NCI-H187 (cell line): ENCODE measurements at places on chromosomes 7 and 10.

DNA sequence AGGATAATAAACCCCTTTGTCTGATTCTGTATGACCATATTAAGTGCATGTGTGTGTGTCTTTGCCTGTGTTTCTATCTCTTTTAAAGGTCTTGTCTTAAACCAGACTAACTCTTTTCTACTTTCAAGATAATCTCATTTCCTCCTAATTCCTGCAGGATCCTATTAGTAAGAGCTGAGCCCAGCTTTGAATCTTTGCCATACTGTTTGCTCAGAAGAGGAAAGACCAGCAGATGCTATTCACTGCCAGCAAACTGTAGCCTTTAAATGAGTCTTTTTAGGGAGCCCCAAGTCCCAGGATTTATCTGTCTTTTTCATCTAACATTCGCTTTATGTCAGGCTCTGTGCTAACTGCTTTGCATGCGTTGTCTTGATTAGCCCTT is 2.9 kb downstream of the GPR158 start:
- no peak for DNase-seq

- no peak for DNase-seq
Observed at GRCh38 chr7:7264306-7265040, 82.1 kb downstream of the C1GALT1 start.

DNA sequence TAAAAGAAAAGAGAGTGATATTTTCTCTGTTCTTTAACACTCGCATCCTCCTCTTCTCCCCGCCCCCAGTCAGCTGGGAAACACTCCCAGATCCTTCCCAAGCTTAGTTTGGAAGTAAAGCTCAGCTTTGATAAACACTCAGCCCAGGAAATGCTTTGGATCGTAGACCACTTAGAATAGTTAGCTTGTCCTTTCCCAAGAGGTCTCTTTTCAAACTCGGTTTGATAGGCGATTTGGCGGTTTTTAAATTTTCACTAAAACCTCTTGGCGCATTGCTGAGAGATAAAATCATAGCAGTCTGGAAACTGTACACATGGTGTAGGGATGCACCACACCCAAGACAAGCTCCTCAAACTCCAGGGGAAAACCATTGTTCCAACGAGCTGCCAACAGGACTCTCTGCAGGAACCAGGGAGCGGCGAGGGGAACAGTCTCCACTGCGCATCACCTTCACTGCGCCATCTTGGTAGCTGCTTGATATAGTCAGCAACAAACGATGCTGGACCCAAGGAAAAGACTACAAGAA is 22.3 kb downstream of the SMURF1 start:
- DNase-seq, result no peak

DNA sequence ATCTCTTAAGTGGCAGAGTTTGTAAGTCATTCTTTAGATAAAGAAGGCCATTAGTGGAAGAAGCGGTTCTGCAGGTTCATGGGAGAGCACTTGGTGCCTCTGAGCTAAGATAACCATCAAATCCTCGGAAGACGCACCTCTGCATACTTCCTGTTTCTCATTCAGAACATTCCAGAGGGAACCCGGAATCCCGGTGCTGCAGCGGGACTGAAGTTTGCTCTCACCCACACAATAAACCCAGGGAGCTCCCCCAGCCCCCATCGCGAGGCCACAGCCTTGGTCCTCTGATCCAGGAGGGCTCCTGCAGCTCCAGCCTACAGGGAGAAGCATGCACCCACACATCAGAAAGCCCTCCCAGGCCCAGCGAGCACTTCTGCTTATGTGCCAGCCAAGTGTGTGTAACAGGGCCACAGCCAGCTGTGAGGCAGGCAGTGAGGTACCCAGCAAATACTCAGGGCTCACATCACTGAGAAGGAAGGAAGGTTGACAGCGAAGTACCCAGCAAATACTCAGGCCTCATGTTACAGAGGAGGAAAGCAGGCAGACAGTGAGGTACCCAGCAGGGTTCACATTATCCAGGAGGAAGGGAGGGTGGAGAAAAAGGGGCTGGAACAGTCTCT is 142.4 kb downstream of the DIP2C start:
- DNase-seq, result no peak

- no peak for DNase-seq
Observed at GRCh38 chr10:133150226-133150625, 9.8 kb upstream of the KNDC1 start.

DNA sequence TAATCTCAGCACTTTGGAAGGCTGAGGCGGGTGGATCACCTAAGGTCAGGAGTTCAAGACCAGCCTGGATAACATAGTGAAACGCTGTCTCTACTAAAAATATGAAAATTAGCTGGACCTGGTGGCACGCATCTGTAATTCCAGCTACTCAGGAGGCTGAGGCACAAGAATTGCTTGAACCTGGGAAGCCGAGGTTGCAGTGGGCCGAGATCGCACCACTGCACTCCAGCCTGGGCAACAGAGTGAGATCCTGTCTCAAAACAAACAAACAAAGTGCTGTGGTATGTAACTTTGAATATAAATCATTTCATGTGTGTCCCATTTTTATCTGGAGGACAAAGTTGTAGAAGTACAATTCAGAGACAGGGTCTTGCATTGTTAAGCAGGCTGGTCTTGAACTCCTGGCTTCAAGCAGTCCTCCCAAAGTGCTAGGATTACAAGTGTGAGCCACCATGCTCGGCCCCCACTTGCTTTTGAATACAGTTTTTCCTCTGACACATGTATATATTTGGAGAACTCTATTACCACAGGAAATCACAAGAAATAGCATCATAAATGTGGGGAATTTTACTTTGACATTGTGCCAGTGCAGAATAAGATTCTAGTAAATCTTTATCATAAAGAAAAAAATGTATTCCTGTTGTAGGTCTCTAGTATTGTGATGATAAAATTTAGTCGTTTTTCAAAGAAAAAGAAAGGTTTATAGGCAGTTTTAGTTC is 32.6 kb downstream of the PTPN12 start:
- DNase-seq, result no peak

GRCh38 chr7:20317413-20317812 is 13.3 kb upstream of the ITGB8 start:
- no peak for DNase-seq

- peak; percentile 38 for DNase-seq
Observed at GRCh38 chr10:116796910-116797513, 52.3 kb upstream of the ENO4 start.

DNA sequence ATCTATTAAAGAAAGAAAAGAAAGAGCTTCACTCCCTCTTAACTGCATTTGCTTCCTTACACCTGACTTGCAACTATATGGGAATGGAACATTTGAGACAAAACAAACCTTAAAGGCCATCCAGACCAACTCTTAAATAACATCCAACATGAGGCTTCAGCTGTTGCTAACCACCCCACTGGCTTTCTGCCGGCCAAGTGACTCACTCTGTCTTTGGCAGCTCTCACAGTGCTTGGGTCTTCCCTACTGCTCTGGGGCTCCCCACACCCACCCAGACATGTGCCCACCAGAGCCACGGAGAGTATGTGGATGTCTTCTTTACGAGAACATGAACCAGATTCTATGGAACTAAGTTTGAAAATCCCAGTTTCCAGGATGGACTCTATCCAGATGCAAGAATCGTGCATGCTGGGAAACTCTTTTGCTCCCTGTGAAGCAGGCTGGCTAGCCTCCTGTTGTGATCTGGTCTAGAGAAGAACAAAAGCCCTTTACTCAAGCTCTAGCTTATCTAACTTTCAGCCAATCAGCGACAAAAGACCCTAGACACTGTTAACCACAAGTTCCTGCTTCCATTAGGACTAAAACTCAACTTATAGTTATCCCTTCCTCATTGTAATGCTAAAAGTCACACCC is 245.7 kb downstream of the TCERG1L start:
- DNase-seq, result no peak

GRCh38 chr10:112989826-112990225 is 39.8 kb downstream of the TCF7L2 start:
- DNase-seq, result no peak

DNA sequence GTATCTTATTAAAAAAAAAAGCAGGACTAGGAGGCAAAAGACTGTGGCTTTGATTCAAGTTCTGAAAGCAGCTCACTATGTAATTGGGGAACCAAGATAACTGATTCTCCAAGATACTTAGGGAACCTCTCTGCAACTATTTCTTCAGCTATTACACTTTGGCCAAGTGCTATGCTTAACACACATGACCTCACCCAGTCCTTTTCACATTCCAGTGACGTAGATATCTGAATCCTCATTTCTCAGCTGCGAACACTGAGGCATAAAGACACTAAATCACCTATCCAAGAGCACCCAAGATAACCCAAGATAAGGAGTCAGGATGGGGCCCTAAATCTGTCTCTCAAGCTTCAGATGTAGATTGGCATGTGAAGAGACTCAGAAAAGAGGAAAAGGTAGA is 133.6 kb downstream of the GLI3 start:
- DNase-seq, result no peak

GRCh38 chr7:543501-544337 is 24.1 kb upstream of the PDGFA start:
- no peak for DNase-seq
